Activated naive CD8-positive, alpha-beta T cell treated with anti-CD3 and anti-CD28 coated beads for 36 hours (primary cell): ENCODE measurements at places on chromosomes 4 and X. TPM values are rescaled to one million over a fixed set of nuclear protein-coding genes. Genes with fewer than 3 reads are reported as not detected.

- no peak overlapping the region for H3K4me3 ChIP-seq
- no peaks in the 10 kb centered on the region for H3K36me3 ChIP-seq
- no peaks in the 10 kb centered on the region for H3K4me1 ChIP-seq
- no peak overlapping the region for H3K27ac ChIP-seq
- no peaks in the 10 kb centered on the region for H3K27me3 ChIP-seq
Observed at GRCh38 chr4:41432219-41432618, 105.7 kb upstream of the LIMCH1 start.

DNA sequence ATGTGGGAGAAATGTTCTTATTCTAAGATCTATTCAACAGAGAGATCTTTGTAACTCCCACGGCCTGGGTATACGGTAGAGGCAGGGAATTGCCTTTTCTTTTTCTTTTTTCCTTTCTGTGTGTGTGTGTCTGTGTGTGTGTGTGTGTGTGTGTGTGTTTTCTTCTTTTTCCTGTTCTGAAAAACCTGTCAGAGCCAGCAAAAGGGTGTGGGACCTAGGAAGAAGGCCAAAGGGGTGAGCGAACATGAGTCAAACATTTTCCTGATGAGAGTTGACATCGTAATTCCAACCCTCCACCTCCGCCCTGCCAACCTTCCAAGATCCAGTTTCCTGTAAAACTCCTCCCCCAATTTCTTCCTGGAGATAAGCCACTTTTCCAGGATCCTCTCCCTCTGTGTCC is 2.8 kb upstream of the CHIC2 start:
- no peak for DNase-seq
- H3K27me3 ChIP-seq, result no peaks in the 10 kb centered on the region
- no peak overlapping the region for H3K27ac ChIP-seq
- peaks cover 19% of the 10 kb centered on the region for H3K4me1 ChIP-seq
- H3K4me3 ChIP-seq, result no peak overlapping the region
- peaks cover 7% of the 10 kb centered on the region for H3K36me3 ChIP-seq

DNA sequence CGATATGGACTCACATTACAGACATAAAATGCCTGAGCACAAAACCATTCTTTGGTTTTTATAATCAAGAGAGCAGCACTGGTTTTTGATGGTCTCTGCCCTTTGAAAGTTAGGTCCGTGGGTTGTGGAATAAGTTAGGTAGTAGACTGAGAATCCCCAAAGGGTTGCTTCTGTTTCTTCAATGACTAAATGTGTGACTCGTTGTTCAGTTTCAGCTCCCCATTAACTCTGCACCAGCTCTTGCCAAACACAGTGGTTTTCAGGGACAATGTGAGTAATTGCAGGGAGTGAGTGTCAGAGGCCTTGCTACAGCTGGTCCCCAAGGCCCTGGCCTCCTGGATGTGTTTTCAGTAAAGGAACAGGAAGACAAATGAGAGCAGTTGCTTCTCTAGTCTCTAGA is 24.8 kb downstream of the SMIM20 start:
- peak; percentile 56 for DNase-seq
- no peak overlapping the region for H3K4me3 ChIP-seq
- peaks cover 16% of the 10 kb centered on the region for H3K4me1 ChIP-seq
- H3K27ac ChIP-seq, result peak overlapping the region; percentile 83

GRCh38 chr4:140556372-140557085 is 12.2 kb downstream of the UCP1 start:
- H3K27me3 ChIP-seq, result peaks cover 26% of the 10 kb centered on the region
- peaks cover 11% of the 10 kb centered on the region for H3K36me3 ChIP-seq
- H3K4me3 ChIP-seq, result no peak overlapping the region
- peaks cover 20% of the 10 kb centered on the region for H3K4me1 ChIP-seq
- peak; percentile 48 for DNase-seq
- no peak overlapping the region for H3K27ac ChIP-seq

- no peaks in the 10 kb centered on the region for H3K27me3 ChIP-seq
- H3K4me3 ChIP-seq, result no peak overlapping the region
- DNase-seq, result peak; percentile 4
- no peak overlapping the region for H3K27ac ChIP-seq
Observed at GRCh38 chrX:18390941-18391538, 34.4 kb upstream of the CDKL5 start.

- H3K4me3 ChIP-seq, result peak overlapping the region; percentile 80
- peaks cover 20% of the 10 kb centered on the region for H3K36me3 ChIP-seq
- no peaks in the 10 kb centered on the region for H3K27me3 ChIP-seq
- peaks cover 35% of the 10 kb centered on the region for H3K4me1 ChIP-seq
Observed at GRCh38 chrX:155070038-155070437, 898 bp downstream of the CMC4 start.

The DDX53 gene
- not detected for total RNA-seq

DNA sequence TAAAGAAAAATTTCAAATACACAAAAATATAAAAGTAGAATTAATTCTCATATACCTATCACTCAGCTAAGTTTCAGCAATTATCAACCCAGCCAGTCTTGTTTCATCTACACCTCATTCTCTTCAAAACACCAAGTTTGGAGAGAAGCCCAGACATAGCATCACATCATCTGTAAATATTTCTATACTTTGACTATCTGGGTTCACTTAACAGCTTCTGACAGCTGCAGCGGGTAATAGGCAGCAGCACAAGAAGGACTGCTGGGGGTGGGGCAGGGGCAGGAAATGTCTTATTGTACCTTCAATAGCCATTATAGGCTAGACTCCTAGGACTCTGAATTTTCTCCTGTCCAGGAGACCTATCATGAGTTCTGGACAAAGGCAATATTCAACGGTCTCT is 54.1 kb downstream of the PHF8 start:
- peaks cover 11% of the 10 kb centered on the region for H3K36me3 ChIP-seq
- no peaks in the 10 kb centered on the region for H3K27me3 ChIP-seq
- H3K4me3 ChIP-seq, result no peak overlapping the region
- no peak overlapping the region for H3K27ac ChIP-seq
- no peak for DNase-seq
- H3K4me1 ChIP-seq, result no peaks in the 10 kb centered on the region

The C4orf51 gene
- total RNA-seq, result not detected

The ZMAT1 gene
- total RNA-seq, result 2.3 TPM

The CHRDL1 gene
- total RNA-seq, result not detected

The GLRA3 gene
- total RNA-seq, result not detected

DNA sequence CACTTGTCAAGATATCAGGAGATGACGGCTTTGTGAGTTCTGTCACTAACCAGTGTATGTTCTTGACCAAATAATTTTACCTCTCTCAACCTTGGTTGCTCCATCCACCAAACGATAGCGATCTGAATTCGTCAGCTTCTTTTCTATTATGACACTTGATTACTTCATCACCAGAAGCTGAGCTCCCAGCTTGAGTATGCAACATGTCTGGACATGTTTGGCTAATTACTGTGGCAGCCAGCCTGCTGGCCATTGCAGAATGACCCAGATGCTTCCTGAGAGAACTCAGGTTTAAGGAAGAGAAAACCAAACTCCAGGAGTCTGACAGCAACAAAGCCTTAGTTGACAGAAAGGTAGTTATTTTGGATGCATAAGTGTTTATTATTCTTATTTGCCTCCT is 46.4 kb upstream of the PARM1 start:
- DNase-seq, result no peak
- H3K4me1 ChIP-seq, result no peaks in the 10 kb centered on the region
- H3K27ac ChIP-seq, result no peak overlapping the region
- H3K27me3 ChIP-seq, result peaks cover 10% of the 10 kb centered on the region

DNA sequence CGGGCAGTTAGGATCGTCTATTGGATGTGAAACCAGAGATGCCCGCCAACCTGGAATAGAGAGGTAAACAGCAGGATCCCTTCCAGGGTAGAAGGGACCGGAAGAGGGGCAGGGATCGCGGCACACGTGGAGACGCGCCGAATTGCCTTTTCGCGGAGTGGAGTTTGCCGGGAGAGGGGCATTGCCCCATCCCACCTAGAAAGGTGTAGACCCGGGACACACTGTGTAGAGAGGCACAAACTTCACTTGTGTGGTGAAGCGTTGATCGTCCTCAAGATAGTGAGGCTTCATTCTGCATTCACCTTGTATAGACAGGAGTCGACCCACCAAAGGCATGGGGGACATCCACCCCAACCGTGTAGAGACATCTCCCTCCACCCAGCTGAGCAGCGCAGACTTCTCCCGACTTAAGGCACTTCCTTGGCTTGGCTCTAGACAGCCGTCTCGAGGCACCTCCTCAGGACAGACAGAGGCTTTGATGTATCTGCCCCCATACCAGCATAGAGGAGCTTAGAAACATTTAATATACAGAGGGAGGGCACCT is 410 bp downstream of the GNL3L start:
- no peak for DNase-seq
- peaks cover 34% of the 10 kb centered on the region for H3K36me3 ChIP-seq
- peaks cover 28% of the 10 kb centered on the region for H3K4me1 ChIP-seq
- H3K4me3 ChIP-seq, result peak overlapping the region; percentile 92
- no peaks in the 10 kb centered on the region for H3K27me3 ChIP-seq
- H3K27ac ChIP-seq, result peak overlapping the region; percentile 95

GRCh38 chr4:658681-659667 is 15.1 kb downstream of the ATP5ME start:
- H3K27me3 ChIP-seq, result no peaks in the 10 kb centered on the region
- no peak overlapping the region for H3K27ac ChIP-seq
- H3K4me3 ChIP-seq, result no peak overlapping the region
- no peak for DNase-seq

The MAGEA8 gene
- not detected for total RNA-seq

- peaks cover 10% of the 10 kb centered on the region for H3K36me3 ChIP-seq
- no peaks in the 10 kb centered on the region for H3K27me3 ChIP-seq
- no peak for DNase-seq
- H3K4me3 ChIP-seq, result no peak overlapping the region
- H3K4me1 ChIP-seq, result no peaks in the 10 kb centered on the region
- H3K27ac ChIP-seq, result no peak overlapping the region
Observed at GRCh38 chrX:47247206-47247998, 14.6 kb downstream of the USP11 start.

DNA sequence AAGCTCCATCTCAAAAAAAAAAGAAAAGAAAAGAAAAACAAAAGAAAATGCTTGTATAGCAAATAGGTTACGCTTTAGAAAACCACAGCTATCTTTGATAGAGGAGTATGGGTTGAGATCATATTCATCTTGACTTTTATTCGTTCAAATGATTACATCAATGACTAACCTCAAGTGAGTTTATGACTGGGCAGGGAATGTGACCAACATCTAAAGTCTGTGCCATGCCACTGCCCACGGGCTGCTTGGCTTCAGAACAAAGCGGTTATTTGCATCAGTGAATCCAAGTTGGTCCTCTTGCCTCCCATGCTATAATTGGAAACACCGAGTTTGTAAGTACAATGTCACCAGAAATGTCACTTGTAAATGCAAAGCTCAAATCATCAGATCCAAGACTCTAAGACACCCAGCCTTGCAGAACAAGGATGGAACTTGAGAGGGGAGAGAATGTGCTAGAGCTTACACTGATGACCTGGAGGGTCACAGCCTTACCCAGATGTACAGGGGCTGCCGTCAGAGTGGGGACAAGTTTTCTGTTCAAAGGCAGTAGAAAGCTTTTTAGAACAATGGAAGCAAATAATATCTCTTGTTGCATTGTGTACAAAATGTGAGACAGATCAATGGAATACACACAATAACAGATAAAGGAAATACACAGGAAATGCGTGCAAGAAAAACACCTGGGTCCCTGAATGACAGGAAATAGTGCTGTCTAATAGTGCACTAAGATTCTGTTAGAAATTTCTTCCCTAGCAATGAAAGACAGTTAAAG is 8.4 kb upstream of the OPN1LW start:
- H3K36me3 ChIP-seq, result no peaks in the 10 kb centered on the region
- H3K4me1 ChIP-seq, result peaks cover 12% of the 10 kb centered on the region
- H3K27me3 ChIP-seq, result no peaks in the 10 kb centered on the region
- peak overlapping the region; percentile 2 for H3K27ac ChIP-seq
- DNase-seq, result no peak

DNA sequence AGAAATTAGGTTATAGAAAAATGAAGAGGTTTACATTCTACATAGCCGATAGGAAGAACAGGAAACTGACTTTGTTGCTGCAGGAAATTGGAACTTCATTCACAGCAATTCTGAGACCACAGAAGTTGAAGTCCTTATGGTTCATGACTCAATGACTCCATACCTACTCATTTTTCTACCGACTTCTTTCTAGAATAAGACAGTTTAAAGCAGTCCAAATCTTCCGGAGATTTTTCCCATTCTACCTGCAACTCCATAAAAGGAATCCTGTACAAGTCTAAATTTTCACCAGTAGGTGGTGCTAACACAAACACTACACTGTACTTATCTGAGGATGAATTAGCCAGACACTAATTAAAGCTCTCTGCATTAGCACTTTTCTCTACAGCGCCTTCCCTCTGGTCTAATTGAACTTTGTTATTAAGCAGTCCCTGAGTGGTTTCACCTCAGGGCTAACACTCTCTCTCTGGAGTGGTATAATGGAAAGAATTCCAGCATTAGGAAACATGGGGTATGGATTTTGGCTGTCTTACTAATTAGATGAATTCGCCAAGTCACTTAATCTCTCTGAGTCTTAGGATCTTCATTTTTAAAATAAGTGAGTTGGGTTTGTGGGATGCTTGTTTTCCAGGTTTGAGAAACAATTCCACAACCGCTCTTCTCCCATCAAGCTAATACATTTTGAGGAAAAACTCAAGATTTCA is 167.9 kb downstream of the SMIM20 start:
- H3K27ac ChIP-seq, result peak overlapping the region; percentile 75
- H3K4me1 ChIP-seq, result peaks cover 44% of the 10 kb centered on the region
- H3K4me3 ChIP-seq, result no peak overlapping the region
- peaks cover 29% of the 10 kb centered on the region for H3K27me3 ChIP-seq
- no peak for DNase-seq
- H3K36me3 ChIP-seq, result peaks cover 17% of the 10 kb centered on the region

The WNK3 gene
- 1.0 TPM for total RNA-seq

- no peaks in the 10 kb centered on the region for H3K4me1 ChIP-seq
- no peaks in the 10 kb centered on the region for H3K36me3 ChIP-seq
- no peak overlapping the region for H3K27ac ChIP-seq
- no peak overlapping the region for H3K4me3 ChIP-seq
Observed at GRCh38 chr4:54607067-54607466, 50.7 kb upstream of the KIT start.

The KLHL13 gene
- total RNA-seq, result 2.2 TPM

DNA sequence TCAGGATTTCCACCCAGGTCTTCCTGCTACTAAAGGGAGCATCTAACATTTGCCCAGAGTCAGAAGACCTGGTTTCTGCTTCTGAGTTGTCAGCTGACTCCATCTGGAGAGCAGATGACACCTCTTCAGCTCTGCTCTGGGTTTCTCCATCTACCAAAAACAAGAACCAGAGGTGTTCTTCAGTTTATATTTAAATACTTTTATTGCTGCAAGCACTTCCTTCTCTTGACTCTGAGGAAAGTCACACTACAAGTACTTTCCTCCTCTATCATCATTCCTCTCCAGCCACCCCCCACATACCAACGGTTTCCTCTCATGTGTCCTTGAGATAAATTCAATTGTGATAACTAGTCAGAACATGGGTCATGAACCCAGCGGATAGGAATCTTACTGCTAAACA is 88.4 kb downstream of the PPP3CA start:
- no peak for DNase-seq
- H3K4me1 ChIP-seq, result peaks cover 29% of the 10 kb centered on the region
- no peak overlapping the region for H3K27ac ChIP-seq
- H3K27me3 ChIP-seq, result no peaks in the 10 kb centered on the region

- DNase-seq, result no peak
- H3K27ac ChIP-seq, result no peak overlapping the region
- H3K4me1 ChIP-seq, result no peaks in the 10 kb centered on the region
- H3K36me3 ChIP-seq, result no peaks in the 10 kb centered on the region
Observed at GRCh38 chr4:24056289-24056688, 166.4 kb upstream of the PPARGC1A start.
